Activated CD8-positive, alpha-beta memory T cell treated with anti-CD3 and anti-CD28 coated beads for 1 hour (primary cell): ENCODE measurements at places on chromosomes 4 and X.

DNA sequence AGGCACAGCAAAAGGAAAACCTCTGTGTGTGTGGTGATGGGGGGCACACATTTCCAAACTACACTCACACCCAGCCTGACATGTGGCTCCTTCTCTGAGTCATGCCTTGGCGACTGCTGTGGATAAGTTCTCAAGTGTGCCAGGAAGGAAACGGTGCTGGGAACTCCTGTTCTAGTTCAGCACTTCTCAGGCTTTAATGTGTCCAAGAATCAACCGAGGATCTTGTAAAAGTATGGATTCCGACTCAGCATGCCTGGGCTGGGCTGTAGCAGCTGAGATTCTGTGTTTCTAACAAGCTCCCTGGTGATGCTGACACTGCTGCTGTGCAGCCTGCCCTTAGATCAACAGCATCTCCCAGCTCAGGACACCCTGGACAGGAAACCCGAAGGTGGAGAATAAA is 20.2 kb downstream of the CLNK start:
- DNase-seq: no peak

DNA sequence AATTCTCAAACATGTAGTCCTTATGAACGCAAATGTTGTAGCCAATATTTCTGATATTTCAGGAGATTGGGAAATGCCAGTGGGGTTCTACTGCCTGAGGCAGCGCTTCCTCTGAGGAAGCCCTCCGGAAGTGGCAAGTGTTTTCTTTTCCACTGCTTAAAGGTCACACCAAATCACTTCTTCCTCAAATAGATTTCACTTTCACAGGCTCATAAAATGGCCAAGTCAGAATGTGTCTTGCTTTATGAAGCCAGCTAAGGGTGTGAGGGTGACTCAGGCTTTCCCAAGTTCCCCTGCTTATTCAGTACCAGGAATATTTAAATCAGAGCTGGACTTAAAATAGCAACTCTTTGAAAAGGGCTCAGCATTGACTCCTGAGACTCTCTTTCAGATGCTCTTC is 514.2 kb upstream of the DIPK2B start:
- no peak for DNase-seq

DNA sequence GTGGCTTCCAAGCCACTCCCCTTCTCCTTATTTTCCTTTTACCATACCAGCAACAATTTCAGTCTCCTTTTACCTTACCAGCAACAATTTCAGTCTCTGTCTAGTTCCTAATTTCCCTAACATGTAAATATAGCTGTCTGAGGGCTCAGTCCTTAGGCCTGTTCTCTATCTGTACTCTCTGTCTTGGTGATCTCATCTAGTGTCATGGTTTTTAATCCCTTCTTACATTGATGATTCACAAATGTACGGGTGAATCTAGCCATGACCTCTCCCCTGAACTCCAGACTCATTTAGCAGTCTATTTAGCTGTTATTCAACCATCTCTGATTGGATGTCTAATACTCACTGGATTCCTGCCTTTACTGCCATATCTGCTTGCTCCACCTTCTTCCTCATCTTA is 7.2 kb downstream of the IL15 start:
- no peak for DNase-seq

DNA sequence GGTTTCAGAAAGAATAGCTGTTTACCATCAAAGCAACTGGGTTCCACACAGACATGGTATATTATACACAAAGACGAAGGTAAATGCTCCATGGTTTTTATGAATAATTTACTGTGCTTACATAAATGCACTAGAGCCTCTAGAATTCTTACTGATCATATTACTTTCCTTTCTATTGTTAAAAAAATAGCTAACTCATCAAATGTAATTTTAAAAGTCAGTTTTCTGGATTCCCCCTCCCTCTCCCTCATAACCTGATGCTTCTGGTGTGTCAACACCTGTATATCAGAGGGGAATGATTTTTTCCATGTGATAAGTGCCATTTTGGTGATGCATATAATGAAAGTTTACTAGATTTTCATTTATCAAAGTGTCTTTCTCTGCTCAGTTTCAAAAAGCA is 31.1 kb upstream of the LEF1 start:
- no peak for DNase-seq

- DNase-seq: no peak
Observed at GRCh38 chrX:28321286-28321685, 266.0 kb upstream of the IL1RAPL1 start.

DNA sequence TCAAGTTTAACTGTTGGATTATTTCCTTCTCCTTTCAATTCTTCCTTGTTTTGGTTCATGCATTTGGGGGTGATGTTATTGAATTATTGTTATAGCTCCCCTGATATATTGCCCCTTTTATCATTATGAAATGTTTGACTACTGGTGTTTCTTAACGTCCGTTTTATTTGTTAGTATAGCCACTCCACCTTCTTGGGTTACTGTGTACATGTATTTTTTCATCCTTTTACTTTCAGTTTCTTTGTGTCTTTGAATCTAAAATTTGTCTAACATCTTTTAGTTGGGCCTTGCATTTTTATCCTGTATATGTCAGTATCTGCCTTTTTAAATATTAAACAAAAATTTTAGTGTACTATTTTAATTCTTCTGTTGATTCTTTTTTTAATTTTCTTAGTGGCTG is 88.7 kb downstream of the TNIP2 start:
- DNase-seq: no peak

DNA sequence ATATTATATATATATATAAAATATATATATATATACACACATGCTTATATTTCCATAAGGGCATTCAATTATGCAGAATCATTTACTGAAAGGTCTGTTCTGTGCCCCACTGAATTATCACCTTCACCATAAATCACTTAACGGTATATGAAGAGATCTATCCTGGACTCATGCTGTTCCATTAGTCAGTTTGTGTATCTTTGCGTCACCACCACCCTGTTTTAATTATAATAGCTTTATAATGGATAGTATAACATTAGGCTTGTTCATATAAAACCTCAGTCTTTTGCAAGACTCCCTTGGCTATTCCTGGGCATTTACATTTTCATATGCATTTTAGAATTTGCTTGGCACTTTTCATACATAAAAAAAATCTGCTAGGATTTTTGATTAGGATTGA is 19.1 kb downstream of the WDR17 start:
- DNase-seq: no peak

DNA sequence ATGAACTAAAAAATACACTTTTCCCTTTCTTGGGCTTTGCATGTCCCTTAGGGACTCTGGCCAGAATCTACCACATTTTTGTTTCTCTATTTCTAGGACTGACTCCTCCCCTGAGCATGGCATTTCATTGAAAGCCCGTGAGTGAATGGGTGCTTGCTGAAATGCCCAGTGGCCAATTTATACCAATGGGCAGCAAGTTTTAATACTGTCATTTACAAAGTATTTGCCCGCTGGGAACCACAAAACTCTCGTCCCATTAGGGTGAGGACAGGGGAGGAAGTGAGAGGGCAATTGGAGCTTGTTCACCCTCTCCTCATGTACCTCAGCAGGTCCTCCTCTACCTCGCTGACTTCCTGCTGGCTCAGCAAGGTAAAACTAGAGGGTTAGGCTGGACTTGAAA is 1.1 kb downstream of the SRPX2 start:
- DNase-seq: no peak

- no peak for DNase-seq
Observed at GRCh38 chr4:182585321-182585720, 331.9 kb downstream of the DCTD start.

DNA sequence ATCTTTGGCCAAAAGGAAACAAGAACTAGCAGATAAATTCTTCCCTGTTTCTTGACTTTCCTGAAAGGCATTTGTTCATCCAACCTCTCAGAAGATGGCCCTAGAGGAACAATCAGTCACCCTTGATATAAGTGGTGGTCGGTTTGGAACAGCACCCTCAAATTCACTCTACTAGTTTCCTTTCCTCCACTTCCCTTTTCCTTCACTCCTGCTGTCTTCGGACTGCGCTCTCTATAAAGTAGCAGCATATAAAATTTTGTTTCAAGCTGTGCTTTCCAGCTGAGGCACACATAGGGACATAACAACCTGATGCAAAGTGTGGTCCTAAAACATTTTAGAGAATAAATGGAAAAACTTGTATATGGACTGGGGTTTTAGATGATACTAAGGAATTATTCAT is 29.0 kb upstream of the MOB1B start:
- no peak for DNase-seq

DNA sequence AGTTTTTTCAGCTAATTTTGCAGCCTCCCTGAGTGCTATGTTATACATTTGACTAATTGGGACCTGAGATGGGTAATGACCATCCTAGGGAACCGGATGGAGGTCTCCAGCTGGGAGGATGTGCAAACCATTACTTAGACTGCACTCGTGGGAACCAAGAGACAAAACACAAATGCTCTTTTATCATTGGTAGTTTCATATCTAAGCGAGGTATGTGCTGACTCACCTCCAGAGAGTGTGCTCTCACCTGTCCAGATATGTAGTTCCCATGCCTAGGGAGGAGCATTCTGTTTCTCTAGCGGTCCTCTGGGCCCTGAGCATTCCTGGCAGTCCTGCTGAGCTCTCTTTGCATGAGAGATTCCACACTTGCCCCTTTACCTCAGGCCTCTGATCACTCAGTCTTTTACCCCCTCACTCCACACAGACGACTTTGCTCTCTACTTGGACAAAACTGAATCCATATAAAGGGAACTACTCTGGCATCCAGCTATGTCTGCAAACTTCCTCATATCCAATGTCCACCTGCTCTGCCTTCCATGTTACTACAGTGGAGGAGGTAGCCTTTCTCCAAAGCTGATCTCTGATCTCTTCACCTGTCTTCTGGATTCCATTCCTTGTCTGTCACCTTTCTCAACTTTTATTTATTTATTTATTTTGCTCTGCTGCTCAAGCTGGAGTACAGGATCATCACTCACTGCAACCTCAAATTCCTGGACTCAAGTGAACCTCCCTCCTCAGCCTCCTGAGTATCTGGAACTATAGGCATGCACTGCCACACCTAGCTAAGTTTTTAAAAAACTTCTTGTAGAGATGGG is 88.4 kb downstream of the LRP2BP start:
- DNase-seq: no peak

- no peak for DNase-seq
Observed at GRCh38 chr4:184148738-184149637, 68.7 kb downstream of the ENPP6 start.

DNA sequence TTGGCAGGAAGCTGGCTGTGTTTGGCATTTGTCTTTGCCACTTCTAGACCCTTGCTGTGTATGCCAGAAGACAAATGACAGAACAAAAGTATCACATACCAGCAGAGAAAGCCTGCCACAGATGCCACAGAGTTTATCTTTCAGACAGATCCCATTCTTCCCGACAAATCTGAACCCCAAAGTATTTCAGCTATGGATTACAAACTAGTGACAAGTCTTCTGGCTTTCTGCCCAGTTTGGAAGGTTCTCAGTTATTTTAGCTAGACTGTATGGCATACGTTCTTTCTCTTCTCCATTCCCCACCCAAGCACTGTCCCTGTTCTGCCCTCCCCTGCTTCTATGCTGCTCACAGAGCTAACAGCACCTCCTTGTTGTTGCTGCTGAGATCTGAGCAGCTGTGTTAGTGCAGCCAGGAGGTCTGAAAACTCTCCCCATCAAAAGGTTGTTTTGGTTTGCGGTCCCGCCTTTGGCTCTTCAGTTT is 236.7 kb downstream of the FRAS1 start:
- no peak for DNase-seq

DNA sequence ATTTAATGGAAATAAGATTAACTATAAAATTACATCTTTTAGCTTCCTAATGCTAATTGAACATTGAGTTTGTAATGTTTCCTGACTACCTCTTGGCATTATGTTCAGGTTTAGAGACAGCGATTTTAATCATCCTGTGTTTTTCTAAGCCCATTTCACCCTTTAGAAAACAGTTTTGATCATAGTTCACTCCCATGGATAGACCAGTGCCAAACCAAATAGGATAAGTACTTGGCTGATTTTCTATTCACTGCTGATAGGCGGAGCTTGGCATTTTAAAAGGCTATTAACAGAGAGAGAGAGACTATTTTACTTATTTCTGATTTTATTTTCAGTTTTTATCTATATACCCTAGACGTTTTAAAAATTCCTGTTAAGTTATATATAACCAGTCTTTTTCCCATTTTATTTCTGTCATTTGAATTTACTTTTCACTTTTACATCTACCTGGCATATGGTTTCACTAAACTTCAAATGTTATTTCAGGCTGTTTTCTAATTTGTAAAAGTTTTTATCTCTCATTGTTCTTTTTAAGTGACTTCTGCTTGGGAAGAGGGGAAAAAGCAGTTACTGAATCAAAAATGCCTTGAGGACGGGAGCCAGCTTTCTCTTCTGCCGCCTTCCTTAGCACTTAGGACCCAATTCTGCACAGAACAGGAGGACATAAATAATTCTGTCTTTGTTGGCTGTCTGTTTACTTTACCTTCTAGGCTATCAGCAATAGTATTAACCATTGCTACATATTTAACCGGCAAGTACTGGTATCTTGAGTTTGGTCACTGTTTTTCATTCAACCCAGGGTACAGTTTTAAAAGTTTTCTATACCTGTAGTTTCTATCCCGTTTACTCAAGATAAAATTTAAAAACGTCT is 46.4 kb downstream of the SGMS2 start:
- DNase-seq: no peak

DNA sequence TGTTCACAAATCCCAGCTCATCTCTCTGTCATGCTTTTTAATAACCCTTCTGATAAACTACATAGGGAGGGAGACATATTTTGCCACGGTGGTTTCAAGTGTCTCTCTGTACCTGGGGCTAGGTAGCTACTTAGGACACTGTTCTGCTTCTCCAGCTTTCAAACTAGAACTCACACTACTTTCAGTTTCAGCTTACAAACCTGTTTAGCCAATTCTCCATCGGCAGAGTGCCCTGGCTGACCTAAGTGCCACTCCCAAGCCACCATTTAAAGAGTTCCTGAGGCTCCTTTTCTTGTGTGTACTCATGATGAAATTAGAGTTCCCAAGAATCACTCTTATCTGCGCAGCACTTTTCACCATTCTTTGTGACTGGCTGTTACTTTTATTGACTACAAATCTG is 899.2 kb downstream of the FAT4 start:
- no peak for DNase-seq

DNA sequence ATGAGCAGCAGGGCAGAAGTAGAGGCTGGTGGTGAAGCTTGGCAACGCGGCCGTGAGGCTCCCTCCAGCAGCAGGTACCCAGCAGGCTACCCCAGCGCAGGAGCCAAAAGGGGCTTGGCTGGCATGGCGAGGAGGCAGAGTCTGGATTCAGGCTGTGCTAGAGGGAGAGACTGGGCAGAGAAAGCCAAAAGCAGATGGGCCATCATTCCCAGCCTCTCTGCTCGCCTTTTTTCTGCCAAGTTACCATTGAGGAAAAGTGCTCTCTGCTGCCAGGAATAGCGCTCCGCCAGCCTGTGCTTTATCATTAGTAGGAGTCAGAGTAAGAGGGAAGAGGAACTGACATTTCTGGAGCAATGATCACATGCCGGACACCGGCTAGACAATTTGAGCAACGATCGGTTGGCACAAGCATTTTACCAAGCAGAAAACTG is 28.7 kb upstream of the MAP3K15 start:
- no peak for DNase-seq

GRCh38 chr4:187666697-187667494 is 328.7 kb upstream of the ZFP42 start:
- no peak for DNase-seq

- DNase-seq: no peak
Observed at GRCh38 chrX:3262901-3263300, 83.6 kb downstream of the MXRA5 start.
